NCI-H2081 (cell line): ENCODE measurements at places on chromosomes 5 and 9.

GRCh38 chr5:179955630-179956029 is 47.9 kb upstream of the TBC1D9B start:
- DNase-seq, result no peak

GRCh38 chr9:69265891-69266290 is 59.1 kb upstream of the ENTREP1 start:
- no peak for DNase-seq

DNA sequence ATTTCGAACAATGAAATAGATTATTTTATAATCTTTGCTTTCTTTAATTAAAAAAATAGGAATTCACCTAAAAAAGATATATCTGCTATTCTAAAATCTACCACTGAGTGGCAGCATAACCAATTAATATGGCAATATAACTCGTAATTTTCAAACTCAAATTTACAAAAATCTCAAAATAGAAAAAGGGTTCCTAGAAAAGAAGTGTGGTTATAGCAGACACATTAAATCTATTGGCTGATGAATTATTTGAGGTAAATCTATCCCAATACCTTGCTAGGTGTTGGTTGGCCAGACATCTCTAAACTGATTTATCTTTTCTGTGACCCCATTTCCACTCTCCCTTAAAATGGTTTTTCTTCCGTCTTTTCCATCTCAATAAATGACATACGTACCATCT is 30.2 kb upstream of the NRG2 start:
- DNase-seq, result peak; percentile 0

DNA sequence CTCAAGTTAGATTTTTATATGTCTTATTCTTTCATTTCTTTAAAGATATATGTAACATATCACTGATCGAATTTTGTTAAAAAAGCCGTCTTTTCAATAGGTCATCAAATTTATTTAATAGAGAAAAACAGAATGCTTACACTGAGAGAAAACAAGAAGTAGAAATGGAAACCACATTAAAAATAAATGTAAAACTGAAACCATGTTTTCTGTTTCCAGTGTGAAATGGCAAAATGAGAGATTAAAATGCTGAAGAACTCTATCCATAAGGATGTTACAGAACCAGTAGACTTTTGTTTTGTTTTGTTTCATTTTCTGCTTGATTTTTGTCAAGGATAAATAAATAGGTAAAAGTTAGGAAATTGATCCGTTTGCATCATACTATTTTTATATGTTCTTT is 210.1 kb downstream of the PRDM9 start:
- DNase-seq, result no peak

- DNase-seq, result no peak
Measured at GRCh38 chr5:5688194-5688924, 265.9 kb downstream of the ICE1 start.

GRCh38 chr5:159135896-159136531 is 36.3 kb upstream of the EBF1 start:
- DNase-seq, result no peak

DNA sequence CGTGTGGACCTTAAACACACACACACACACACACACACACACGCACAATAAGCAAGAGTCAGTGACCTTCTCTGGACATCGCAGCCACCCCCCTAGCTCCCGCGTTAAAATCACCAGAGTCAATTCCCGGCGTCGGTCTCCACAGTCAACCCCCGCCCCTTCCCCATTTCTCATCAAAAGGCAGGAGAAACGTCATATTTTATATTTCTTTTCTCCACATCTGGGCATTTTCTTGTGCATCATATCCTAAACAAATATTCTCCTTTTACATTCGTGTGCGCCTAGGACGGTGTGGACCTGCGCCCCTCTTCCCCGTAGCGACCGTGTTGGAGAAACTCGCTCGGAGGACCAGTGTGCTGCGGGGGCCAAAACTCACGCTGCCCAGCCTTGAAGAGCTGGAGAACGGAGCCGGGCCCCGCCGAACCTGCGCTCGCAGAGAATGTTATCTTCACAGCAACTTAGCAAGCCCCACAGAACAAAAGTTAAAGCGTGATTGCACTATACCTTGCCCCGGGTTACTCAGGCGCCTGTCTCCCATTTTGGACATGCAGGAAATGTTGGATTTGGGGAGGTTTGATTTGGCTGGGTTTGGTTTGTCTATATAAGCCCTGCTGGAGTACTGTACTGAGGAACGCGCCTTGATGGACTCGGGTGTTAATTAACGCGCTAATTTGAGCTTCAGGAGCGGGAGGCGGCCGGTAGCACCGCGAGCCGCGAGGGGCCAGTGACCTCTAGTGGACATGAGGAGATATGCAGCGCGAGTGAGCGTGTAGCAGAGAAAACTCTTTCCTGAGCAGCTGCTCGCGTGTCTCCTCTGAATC is 192.4 kb downstream of the MEF2C start:
- peak; percentile 72 for DNase-seq

DNA sequence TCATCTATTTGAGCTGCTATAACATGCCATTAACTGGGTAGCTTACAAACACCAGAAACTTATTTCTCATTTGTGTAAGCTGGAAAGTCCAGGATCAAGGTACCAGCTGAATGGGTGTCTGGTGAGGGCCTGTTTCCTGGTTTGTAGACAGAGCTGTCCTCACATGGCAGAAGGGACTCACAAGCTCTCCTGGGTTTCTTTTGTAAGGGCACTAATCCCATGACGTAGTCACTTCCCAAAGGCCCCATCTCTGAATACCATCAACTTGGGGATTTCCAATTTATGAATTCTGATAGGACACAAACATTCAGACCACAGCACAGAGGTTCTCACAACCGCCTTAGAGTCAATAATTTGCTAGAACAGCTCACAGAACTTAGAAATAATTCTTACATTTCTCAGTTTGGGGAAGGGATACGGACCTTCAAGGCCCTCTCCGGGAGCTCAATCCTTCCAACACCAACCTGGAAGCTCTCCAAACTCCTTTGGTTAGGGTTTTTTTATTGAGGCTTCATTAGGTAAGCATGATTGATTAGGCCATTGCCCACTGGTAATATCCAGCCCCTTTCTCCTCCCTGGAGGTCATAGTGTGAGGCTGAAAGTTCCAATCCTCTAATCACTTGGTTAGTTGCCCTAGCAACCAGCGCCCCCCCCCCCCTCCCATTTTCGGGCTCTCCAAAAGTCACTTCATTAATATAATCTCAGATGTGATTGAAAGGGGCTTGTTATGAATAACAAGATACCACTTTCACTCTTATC is 7.6 kb upstream of the DNAJA1 start:
- DNase-seq, result no peak

- DNase-seq, result no peak
Measured at GRCh38 chr5:59354274-59354673, 539.3 kb downstream of the PDE4D start.

- DNase-seq, result peak; percentile 17
Measured at GRCh38 chr9:88476491-88477271, 58.3 kb upstream of the NXNL2 start.

- DNase-seq, result peak; percentile 64
Measured at GRCh38 chr9:109401169-109401989, 80.5 kb upstream of the EPB41L4B start.

DNA sequence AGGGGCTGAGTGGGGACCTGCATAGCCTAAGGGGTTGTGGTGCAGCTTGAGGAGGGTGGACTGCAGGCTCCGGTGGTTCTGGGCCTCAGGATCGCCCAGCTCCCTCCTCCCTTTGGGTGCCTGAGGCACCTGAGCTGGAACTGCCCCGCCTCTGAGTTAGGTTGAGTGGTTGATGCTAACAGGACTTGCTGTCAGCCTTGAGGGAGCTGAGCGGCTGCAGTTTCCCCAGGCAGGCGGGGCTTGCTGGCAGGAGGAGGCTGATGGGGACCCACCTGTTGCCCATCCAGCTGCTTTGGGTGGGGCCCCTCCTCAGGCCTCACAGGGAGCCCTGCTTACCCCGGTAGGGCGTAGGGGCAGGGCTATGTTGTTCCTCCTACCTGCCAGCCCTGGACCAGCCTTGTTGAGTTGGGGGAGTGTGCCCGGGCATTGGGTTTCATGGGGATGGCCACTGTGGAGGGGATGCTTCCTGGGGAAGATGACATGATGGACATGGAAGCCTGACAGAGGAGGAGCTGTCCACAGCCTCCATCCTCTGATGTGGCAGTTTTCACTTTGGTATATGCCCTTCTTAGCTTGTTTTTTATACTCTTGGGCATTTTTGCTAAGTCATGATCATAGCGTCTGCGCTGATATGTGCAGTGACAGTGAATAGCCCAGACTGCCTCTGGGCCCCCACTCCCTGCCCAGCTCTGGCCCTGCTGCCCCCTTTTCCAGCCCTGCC is 14.3 kb downstream of the WNK2 start:
- no peak for DNase-seq
